ENCODE measurements at places on chromosomes 12 and 14.

DNA sequence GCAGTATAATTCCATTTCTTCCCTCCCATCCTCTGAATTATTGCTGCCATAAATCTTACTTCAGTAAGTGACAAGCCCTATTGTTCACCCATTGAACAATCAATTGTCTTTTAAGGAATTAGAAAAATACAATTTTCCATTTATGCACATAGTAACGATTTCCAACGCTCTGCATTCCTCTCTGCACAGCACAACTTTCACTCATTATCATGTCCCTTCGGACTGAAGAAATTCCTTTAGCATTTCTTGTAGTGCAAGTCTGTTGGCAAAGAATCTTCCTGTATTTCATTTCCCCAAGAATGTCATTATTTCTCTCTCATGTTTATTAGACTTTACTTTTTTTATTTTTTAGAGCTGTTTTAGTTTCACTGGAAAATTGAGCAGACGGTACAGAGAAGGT lies 252.1 kb upstream of the RTL1 start:
- DNase-seq: no peak

DNA sequence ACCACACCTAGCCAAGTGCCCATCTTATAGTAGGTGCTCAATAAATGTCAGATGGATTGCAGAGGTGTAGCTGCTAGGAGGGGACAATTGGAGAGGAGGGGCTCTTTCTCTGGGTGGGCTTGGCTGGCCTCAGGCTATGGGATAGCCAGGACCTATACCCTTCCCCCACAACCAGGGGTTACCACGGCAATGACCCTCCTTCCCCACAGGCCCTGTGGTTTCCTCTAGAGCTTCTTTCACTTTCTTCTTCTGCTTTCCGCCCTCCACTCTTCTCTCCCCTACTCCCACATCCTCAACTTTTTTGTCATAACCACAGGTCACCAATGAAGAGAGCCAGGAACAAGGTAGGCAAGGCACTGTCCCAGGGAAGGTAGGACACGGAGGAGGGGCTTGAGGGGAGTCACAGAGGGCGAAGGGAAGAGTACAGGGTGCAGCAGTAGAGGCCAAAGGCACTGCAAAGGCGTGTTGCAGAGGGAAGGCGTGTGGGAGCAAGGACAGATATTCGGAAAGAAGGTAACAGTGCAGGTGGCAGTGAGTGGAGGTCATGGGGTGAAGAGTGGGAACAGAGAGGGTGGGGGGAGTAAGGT lies 1.9 kb upstream of the ITGB7 start:
- no peak for DNase-seq

DNA sequence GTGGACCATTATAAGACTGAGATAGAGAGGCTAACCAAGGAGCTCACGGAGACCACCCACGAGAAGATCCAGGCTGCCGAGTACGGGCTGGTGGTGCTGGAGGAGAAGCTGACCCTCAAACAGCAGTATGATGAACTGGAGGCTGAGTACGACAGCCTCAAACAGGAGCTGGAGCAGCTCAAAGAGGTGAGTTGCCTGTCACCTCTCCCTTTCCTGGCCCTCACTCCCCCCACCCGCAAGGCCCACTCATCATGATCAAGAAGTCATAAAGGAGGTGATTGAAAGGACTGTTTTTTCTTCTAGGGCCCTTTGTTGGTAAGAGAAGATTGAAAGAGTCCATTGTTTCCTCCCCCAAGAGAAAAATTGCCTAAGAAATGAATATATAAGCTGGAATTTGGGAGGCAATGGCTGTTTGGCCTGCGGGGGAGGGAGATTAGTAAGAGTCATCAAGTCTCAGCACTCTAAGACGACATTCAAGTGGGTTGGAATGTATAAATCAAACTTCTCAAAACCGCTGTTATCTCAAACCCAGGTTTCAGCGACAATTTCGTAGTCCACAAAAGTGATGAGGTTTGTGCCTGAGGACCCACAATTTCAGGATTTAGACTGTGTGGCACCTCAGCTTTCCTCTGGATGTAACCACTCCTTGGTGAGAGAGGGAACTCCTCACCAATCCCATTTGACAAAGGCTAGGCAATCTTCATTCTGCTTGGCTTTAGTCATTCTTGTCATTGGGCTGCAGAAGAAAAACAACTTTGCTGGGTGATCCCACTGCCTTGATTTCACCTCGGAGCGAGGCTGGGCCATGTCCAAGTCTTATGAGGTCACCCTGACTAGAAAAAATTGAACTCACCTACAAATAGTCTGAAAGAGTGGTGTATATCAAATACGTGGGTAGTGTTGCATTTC lies 966 bp downstream of the BICD1 start:
- no peak for DNase-seq

- no peak for DNase-seq
These were observed 76.0 kb upstream of the HMGA2 start for GRCh38 chr12:65748332-65748731.

DNA sequence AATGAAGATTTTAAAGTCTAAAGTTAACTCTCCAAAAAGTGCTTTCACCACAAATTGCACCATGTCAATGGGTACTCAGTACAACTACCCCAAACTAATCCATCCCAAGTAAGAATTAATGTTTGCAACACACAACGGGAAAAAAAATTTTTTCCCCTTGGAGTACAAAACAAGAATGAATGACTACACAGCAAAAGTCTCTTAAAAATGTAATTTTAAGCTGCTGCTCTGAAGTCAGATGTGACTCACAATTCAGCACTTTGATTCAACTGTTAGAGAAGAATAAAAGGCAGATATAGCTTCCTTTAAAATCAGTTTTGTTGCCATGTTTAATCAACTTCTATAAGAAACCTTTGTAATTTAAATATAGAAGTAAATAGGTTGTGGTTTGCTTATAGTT lies 42.5 kb upstream of the VPS33A start:
- DNase-seq: no peak

DNA sequence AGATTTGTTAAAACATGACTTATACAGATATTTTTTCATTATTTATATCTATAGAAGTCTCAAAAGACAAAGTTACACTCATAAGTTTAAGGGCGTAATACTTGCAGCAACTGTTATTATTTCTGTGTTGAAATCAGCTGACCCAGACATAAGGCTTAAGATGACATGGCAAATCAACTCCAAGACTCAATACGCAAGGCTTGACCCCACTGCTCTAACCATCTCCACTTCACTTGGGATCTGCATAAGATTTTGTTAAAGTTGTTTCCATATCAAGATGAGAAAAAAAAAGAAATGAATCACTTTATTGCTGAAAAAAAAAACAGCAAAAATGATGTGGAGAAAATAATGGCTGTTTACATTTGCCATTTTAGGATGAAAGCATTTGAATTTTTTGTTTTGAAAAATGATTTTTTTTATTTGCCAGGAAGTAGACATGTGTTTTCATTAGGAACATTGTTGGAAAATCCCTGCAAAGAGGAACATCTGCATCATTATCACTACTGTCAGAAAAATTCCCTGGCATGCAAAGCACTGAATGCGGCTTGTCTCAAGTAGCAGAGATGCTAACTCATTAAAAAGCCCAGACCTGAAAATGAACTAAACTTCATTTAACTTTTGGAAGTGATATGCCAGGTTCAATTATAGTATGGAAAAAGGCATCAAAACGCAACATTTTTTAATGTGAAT lies 73.5 kb downstream of the LIN7A start:
- no peak for DNase-seq

DNA sequence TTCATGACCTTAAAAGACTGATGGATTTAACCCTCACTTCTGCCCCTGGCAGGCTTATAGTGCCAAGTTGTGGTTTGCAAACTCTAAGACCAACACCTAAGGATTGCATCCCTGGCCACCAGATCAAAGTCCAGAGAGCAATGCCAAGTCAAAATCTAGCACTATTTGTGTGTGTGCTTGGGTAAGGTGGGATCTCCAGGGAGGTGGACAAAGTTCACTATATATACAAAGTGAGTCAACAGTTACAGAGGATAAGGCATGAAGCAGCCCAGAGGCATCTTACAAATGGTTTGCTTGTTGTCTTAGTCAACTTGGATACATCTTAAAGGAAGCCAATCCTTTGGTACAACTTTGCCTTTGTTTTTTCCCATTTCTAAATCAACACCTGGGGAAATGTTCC lies 137.3 kb downstream of the MSRB3 start:
- DNase-seq: no peak

- peak; percentile 87 for DNase-seq
These were observed 21.1 kb downstream of the BDKRB2 start for GRCh38 chr14:96225745-96226151.

- no peak for DNase-seq
These were observed 229.1 kb upstream of the PELI2 start for GRCh38 chr14:55889124-55889523.

GRCh38 chr14:64464651-64465050 lies 648 bp upstream of the AKAP5 start:
- peak; percentile 50 for DNase-seq

GRCh38 chr12:92301356-92301755 lies 155.7 kb upstream of the BTG1 start:
- no peak for DNase-seq

GRCh38 chr14:72613975-72614319 lies 280.0 kb downstream of the DPF3 start:
- DNase-seq: no peak

- no peak for DNase-seq
These were observed 25.0 kb downstream of the NTF3 start for GRCh38 chr12:5456906-5457305.

- no peak for DNase-seq
These were observed 339.5 kb downstream of the PDZRN4 start for GRCh38 chr12:41527534-41528116.

- no peak for DNase-seq
These were observed 30.5 kb downstream of the AREL1 start for GRCh38 chr14:74682169-74682952.

DNA sequence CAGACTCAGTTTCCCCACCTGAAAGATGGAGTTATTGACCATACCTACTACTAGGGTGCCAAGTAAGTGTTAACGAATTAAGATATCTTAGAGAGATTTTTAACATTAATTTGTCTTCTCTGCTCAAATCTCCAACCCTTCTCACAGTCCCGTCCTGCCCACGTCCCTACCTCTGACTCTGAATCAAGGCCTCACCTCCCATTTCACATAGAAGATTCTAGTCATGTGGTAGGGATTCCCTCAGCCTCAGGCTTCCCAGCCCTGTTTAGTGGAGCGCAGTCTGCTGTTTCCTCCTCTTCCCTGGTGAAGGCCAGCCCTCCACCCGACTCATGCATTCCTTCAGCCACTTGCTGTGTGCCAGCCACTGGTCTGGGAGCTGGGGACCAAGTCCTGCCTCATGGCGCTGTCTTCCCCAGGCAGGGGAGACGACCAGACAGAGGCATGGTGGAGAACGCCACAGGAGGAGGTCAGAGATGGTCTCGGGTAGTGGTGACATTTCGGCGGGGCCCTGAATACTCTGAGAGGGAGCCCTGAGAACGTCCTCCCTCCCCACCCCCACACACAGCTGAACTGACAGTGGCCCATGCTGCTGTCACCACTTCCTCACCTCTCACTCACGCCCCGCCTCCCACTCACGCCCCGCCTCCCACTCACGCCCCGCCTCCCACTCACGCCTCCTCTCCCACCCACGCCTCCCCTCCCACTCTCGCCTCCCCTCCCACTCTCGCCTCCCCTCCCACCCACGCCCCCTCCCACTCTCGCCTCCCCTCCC lies 38.8 kb downstream of the TMEM63C start:
- peak; percentile 43 for DNase-seq

GRCh38 chr14:59377491-59377890 lies 87.7 kb downstream of the GPR135 start:
- no peak for DNase-seq

DNA sequence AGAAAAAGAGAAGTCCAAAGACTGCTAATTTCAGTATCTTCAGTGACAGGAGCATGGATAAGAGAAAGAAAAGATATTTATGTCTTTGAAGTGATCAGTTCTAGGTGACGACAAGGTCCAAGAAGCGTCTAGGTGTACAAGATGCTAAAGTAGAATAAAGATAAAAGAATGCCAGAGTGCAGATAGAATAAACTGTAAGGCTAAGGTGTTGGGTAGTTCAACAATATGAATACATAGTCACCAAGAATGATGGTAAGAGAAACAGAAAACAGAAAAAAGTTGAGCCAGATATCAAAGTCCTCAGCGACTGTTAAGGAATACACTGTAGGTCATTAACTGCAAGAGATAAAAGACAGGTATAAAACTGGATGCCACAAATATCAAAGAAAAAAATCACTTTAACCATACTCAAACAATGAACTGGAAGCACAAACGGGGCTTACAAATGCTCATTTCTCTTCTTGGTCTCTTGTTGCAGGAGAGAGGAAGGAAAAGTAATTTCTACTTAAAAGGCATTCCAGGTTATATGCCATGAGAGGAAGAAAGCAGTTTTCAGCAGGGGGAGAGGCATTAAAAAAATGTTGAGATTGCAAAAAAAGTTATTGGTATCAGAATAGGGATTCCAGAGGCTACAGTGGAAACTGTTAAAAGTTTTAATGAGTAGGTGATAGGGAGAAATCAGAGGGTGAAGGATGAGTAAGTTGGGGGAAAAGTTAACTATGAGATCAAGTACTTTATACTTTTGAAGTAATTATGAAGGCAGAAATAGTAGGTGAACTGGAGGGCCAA lies 121.5 kb downstream of the CEP83 start:
- DNase-seq: no peak

GRCh38 chr12:13156277-13156676 lies 40.2 kb upstream of the EMP1 start:
- no peak for DNase-seq

GRCh38 chr12:130391186-130391585 lies 53.5 kb downstream of the PIWIL1 start:
- DNase-seq: no peak

- no peak for DNase-seq
These were observed 31.9 kb downstream of the PRICKLE1 start for GRCh38 chr12:42557586-42558172.

GRCh38 chr12:43044241-43044640 lies 454.7 kb upstream of the PRICKLE1 start:
- no peak for DNase-seq

- no peak for DNase-seq
These were observed 113.9 kb upstream of the USP15 start for GRCh38 chr12:62146318-62146717.

DNA sequence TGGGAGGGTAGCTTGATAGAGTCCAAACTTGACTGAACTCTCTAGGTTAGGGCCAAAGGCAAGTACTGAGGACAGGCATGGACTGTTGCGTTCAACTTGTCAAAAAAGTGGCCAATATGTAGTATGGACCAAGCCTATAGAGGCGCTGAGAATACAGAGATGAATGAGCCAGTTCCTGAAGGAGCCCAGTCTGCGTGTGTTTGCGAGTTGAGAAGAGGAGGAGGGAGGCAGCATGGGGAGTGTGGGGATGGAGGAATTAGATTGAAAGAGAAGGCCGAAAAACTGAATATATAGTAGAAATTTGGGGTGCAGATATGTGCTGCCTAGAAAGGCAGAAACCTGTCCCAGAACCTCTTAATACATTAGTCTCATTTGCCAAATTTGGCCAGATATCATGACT lies 412.4 kb downstream of the PCNX1 start:
- no peak for DNase-seq

GRCh38 chr12:46165191-46165590 lies 103.7 kb downstream of the SLC38A1 start:
- DNase-seq: no peak

- peak; percentile 21 for DNase-seq
These were observed 21.0 kb downstream of the ASPG start for GRCh38 chr14:104106471-104106991.

- no peak for DNase-seq
These were observed 34.1 kb upstream of the CIT start for GRCh38 chr12:119911182-119911581.

- DNase-seq: no peak
These were observed 96.8 kb upstream of the DIO3 start for GRCh38 chr14:101464310-101464983.

- DNase-seq: peak; percentile 47
These were observed at the start of gene TMEM121 for GRCh38 chr14:105525861-105526775. TSS of gene TMEM121 (plus strand) at chr14:105526583. CDS start at chr14:105528835, 2,252 bp downstream.

GRCh38 chr12:26845057-26845666 lies 12.2 kb upstream of the ITPR2 start:
- DNase-seq: peak; percentile 68

GRCh38 chr14:74509587-74510222 lies 16.1 kb downstream of the ISCA2 start:
- DNase-seq: peak; percentile 23

All from H9 (cell line).